Naive B cell (primary cell): ENCODE measurements at places on chromosomes 2 and 18.

GRCh38 chr2:56209701-56210100 is 25.9 kb downstream of the CCDC85A start:
- DNase-seq: no peak

- DNase-seq: no peak
Observed at GRCh38 chr2:203594541-203594940, 59.4 kb upstream of the RAPH1 start.

GRCh38 chr2:149039213-149039724 is 770 bp downstream of the LYPD6B start:
- no peak for DNase-seq

DNA sequence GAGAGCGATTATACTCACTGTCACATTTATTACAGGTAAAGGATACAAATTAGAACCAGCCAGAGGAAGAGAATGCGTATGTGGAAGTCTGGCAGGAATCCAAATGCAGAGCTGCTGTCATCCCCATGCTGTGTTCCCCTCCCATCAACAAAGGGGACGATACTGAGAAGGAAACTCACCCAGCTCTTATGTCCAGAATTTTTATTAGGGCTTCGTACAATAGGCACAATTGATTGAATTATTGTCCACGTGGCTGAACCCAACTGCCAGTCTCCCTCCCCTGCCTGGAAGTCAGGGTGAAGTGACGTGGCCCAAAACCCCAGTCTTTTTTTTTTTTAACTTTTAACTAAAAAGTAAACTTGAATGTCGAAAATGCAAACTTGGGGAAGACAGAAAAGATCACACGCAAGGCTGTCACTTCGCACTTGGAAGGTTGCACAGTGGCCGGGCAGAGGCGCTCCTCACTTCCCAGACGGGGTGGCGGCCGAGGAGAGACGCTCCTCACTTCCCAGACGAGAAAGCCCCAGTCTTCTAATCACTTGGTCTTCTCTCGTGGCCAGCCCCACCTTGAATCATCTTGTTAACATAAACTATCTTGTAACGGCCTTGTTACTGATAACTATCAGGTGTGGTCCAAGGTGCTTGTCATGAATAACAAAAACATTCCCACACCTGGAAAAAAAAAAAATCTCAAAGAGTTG is 40.0 kb upstream of the ITSN2 start:
- no peak for DNase-seq

- no peak for DNase-seq
Observed at GRCh38 chr2:23354554-23354953, 30.4 kb upstream of the KLHL29 start.

DNA sequence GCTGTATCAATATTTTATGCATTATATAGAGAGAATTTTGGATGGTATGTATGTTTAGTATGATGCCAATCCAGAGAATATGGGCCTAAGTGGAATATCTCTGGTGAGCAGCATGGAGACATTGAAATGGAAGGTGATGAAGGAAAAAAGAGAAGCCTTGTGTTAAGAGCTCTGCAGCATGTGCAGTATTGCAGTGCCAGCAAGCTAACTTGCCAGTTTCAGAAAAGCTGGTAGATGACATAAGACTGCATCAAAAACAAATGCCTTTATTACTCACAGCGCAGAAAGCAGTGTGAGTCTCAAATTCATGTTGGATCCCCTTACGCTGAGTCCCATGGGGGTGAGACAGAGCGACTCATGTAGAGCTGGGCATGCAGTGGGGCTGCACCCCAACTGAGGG is 280.2 kb downstream of the CTNNA2 start:
- DNase-seq: no peak

GRCh38 chr2:157174321-157174720 is 83.2 kb upstream of the GALNT5 start:
- no peak for DNase-seq

DNA sequence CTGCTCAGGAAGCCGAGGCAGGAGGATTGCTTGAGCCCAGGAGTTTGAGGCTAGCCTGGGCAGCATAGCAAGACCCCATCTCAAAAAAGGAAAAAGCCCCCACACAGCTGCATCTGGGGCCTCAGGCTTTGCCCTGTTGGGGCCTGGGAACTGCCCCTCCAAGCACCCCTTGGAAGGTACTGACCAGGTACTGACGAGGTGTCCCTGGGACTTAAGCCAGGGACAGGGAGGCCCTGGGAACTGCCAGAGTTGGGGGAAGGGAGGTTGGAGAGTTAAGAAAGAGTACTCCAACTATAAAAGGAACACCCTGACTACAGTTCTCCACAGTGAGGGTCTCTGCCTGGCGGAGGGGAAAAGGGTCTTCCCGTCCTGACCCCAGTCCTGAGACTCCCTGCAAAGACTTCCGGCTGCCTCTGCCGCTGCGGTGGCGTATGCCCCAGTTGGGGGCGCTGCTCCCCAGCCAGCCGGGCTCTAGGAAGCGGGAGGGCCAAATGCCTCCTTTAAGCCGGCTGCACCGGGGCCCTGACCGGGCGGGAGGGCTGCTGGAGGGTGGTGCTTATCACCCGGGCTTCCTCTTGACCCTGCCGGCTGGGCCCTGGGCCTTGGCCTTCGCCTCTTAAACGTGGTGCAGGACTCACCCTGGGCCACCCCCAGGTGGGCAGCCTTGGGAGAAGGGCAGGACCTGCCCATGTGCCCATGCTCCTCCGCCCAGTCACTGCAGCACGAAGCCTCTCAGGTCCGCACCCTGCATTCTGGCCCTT is 12.8 kb downstream of the SLC30A3 start:
- peak; percentile 25 for DNase-seq

DNA sequence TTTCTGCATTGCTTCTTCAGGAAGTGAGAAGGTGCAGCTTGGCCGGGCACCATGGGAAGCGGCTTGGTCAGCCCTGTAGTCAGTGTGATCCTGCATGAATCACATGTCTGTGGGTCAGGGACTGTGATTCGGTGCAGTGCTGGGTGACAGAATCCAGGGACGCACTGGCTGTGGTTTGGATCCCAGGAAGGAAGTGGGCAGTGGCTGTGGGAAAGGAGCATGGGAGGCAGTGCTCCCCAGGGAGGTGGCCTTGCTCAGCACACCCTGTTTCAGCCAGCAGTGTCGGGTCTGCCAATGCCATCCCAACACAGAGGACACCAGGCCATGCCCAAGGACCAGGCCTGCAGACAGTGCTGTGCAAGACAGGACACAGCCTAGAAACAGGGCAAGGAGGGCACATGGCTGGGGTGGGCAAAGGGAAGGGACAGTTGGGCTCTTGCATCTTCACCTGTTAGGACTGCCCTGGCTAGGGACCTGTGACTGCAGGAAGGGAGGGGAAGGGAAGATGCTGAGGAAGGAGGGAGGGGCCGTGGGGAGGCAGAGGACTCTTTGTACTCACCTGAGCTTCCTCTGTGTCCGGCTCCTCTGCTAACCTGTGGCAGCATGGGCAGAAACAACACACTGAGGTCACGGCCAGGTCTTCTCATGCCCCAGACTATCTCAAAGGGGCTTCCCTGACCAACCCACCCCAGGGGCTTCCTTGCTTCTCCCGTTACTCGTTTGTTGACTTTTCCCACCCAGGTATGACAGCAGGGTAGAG is 37.2 kb upstream of the DNMT3A start:
- no peak for DNase-seq

- no peak for DNase-seq
Observed at GRCh38 chr2:230444832-230445231, 28.8 kb downstream of the SP100 start.

DNA sequence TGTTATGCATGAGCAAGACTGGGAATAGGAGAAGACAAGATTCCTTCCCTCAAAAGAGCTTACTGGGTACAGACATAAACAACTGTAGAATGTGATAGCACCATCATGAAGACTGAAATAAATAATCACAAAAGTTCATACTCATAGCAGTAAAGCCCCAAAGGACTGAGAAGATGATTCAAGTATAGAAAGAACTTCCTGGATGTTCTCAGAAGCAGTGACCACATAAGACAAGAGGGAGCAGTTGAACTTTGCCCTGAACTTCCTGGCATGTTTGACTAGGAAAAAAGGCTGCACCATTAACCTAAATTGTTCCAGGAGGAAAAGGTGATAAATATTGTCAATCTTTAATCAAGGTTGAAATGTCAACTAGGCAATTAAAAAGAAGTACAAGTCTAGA is 57.8 kb upstream of the CCDC141 start:
- DNase-seq: no peak

- DNase-seq: no peak
Observed at GRCh38 chr2:152694161-152694661, 23.1 kb downstream of the PRPF40A start.

DNA sequence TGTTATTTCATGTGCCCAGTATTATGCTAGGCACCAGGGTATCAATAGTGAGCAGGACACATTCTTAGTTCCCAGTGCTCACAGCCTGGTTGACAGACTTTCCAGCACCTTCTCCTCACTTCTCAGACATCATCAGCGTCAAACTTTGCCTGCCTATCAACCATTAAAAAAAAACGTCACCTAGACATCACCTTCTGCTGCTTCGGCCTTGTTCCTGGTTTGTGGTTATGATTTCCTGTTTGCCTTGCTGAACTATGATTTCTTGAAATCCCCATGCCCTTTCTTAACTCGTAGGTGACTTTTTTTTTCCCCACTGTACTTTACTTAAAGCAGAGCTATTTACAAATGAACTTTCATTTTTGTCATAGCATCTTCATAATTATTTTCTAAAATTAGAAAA is 60.4 kb upstream of the NABP1 start:
- peak; percentile 83 for DNase-seq

DNA sequence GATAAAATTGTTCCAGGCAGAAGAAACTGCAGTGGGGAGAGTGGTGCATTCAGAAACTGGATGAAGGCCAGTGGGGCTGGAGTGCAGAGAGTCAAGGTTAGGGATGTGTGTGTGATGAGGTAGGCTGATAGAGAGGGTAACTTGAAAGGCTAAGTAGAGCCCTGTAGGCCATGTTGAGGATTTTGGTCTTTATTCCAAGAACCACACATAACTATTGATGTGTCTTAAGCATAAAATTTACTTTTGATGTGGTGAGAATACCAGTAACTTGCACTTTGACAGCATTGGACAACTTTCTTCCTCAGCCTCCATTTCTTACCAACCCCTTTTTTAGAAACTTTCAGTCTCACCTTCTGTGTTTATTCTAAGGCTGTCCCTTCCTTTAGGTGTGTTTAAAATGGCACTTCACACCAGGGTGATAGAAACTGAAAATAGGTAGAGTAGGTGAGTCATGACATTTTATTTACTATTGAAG is 22.6 kb downstream of the MTX2 start:
- DNase-seq: no peak

DNA sequence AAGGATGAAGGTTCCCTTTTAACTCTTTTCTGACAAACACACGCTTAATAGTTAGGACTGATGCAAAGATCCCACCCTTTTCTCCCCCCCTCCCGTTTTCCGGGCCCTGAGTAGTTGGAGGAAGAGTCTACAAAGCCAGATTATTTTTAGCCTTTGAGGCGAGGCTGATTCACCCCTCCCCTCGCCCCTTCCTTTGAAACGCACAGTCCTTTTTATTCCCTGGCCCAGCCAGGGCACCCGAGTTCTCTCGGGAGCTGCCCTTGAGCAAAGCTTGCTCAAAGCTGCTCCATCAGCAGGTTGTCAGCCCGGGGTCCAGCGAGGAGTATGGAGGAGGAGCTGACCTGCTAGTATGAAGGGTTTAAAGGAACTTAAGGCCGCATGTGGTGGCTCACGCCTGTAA is 47.1 kb upstream of the SPRED2 start:
- DNase-seq: no peak

GRCh38 chr18:10846657-10847407 is 302.5 kb downstream of the PIEZO2 start:
- DNase-seq: no peak

- DNase-seq: no peak
Observed at GRCh38 chr2:71459084-71459431, 5.7 kb downstream of the DYSF start.

GRCh38 chr2:97936199-97936598 is 59.5 kb downstream of the TMEM131 start:
- no peak for DNase-seq

- peak; percentile 69 for DNase-seq
Observed at GRCh38 chr18:13585379-13586153, 140.8 kb downstream of the FAM210A start.

DNA sequence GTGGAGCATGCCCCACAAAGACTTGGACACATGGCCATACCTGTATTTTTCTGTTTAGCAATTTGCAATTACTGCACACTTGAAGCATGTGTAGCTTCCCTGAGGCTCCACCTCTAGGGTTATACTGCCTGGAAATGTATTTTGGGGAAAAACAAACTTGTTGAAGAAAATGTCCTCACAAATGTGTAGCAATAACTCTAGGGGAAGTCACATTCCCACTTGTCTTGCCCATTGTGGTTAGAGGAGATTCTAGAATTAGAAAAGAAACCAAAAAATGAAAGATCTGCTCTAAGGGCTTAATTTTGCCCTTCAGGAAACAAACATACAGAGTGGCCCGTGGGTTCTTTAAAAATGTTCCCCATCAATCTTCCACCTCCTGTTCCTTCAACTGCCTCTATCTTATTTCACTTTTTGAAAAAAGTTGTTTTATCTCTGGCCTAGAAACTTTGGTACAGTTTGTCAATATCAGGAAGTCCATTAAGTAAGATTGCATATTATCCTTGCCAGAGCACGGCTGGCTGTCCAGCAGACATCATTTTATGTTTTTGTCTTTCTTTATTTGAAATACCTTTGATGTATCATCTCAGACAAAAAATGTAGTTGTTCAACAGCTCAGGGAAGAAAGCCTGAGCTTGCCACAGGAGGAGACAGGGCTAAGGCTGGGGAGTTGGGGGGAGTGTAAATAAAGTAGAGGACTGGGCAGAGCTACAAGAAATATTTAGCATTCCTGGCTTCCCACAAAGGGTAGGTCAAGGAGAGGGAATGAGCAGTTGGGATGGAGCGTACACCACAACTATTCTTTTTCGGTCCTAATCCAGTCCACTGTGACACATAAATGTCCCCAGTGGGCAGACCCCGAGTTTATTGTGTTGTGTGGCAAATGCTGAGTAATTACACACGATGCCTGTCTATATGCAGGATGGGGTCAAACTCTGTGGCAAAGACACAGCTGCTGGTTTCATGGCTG is 96.8 kb upstream of the CDC42EP3 start:
- DNase-seq: no peak

- no peak for DNase-seq
Observed at GRCh38 chr18:58605027-58606020, 23.6 kb downstream of the ALPK2 start.

GRCh38 chr18:73150199-73150598 is 282.4 kb upstream of the NETO1 start:
- no peak for DNase-seq

GRCh38 chr18:9474108-9474982 is 968 bp upstream of the RALBP1 start:
- DNase-seq: no peak

- no peak for DNase-seq
Observed at GRCh38 chr2:28084564-28084963, 194.0 kb downstream of the BABAM2 start.

- no peak for DNase-seq
Observed at GRCh38 chr2:113966832-113967231, 76.9 kb downstream of the ACTR3 start.

GRCh38 chr2:157303612-157304011 is 22.0 kb downstream of the ERMN start:
- no peak for DNase-seq
